Left renal cortex interstitium (tissue), 4 donors: ENCODE measurements at places on chromosomes 3 and 15. TPM values are rescaled to one million over a fixed set of nuclear protein-coding genes. Genes with fewer than 3 reads are reported as not detected.

The XCR1 gene
- polyA plus RNA-seq: 0.16 TPM

The BFSP2 gene
- polyA plus RNA-seq: not detected

The VPS33B gene
- 20.6 TPM for polyA plus RNA-seq

The ADAMTS7 gene
- 19.7 TPM for polyA plus RNA-seq

The WHAMM gene
- polyA plus RNA-seq: 13.8 TPM

The DMXL2 gene
- polyA plus RNA-seq: 91.4 TPM

The CAV3 gene
- polyA plus RNA-seq: 0.76 TPM

DNA sequence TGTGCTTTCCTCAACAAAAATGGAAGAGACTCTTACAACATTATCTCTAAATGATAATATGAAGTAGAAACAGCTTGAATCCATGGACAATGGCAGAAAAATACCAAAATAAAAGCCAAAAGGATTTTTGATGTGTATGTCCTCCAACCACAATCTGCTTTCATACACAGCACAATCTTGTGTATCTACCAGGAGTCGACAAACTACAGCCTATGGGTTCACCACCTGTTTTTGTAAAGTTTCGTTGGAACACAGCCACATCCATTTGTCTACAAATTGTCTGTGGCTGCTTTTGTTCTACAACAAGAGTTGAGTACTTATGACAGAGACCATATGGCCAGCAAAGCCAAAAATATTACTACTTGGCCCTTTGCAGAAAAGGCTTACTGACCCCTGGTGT lies 88.7 kb upstream of the UBE2E2 start:
- DNase-seq: no peak

DNA sequence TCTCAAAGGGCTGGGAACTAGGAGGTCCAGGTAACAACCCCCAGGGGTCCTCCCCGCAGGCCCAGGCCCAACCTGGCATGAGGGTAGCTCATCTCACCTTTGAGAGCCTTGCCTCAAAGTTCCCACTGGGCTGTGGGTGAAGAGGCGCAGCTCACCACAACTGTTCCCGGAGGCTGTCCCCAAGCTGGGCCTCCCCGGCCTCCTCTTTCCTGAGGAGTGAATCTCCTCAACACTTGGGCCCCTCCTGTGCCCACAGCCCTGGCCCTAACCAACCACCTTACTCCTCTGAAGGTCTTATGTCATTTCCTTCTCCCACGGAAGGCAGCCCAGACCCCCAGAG lies 27.5 kb upstream of the CORO2B start:
- DNase-seq: no peak

- DNase-seq: no peak
These were observed 192.9 kb upstream of the EIF1B start for GRCh38 chr3:40116478-40117177.

DNA sequence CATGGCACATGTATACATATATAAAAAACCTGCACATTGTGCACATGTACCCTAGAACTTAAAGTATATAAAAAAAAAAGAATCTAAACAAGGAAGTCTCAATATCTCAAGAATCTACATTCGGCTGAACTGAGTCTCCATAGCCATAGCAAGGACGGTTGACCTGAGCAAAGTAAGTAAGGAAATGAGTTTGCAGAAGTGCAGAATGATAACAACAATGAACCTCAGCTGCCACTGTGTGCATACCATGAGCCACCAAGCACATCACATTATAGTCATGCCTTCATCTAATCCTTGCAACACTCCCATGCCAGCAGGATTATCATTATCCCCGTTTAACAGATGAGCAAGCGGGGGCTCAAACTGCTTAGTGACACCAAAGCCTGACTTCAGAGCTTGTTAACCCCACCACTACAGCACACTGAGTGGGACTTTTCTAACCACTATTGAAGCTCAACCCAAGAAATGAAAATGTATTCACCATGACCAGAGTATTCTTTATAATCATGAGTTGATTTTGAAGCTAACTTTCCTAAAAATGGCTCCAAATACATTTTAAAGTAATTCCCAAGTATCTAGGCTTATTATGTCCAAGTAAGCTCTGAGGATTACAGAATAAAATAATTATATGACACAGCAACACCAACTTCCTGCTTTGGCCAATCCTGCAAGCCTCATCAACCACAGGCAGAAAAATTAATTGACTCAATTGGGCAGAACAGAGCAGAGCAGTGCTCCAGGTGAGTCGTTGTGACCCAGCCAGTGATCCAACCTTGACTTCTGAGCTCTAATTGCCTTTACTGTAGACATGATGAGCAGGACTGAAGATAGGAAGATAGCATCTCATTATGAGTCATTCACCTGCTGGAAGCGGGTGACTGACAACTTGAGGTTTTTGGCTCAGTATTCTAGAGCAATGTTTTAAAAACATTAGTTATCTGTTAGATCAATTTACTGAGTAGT lies 47.3 kb upstream of the IL12A start:
- DNase-seq: no peak

DNA sequence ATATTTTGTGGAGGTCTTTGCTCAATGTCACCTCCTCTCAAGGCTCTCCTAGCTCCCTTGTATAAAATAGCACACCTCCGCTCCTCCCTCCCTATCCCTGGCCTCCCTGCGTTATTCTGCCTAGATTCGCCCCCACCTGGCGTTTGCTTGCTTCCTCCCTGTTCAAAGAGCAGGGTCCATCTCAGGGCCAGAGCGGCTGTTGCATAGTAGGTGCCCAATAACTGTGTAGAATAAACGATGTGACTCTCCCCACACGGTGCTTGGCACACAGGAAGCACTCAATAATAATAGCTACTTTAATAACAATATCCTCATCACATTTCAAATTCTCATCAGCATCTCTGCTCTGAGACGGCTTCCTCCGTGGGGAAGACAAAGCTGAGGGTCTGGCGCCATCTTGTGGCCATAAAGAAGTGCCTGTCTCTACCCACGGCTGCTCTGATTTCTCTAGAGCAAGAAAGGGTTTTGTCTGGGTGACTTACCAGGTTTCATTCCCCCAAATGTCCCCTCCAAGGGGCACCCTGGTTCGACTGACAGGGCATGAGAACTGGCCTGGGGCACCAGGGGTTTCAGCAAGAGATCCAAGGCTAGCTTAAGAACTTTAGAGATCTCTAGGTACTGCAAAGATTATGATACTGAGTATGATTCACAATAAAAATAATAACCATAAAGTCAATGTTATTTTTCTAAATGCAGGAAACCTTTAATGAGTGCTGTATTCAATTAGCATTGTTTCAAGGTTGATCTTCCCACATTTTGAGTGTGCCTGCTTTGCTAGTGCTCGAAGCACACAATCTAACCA lies 16.1 kb downstream of the CD276 start:
- no peak for DNase-seq

DNA sequence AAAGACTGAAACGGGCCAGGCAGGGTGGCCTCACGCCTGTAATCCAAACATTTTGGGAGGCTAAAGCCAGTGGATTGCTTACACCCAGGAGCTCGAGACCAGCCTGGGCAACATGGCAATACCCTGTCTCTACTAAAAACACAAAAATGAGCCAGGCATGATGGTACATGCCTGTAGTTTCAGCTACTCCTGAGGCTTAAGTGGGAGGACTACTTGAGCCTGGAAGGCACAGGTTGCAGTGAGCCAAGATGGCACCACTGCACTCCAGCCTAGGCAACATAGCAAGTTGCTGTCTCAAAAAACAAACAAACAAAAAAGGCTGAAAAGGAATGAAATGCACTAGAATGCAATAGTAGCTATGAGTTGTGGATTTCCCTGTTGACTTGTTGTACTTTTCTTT lies 94.7 kb downstream of the STAG1 start:
- no peak for DNase-seq

DNA sequence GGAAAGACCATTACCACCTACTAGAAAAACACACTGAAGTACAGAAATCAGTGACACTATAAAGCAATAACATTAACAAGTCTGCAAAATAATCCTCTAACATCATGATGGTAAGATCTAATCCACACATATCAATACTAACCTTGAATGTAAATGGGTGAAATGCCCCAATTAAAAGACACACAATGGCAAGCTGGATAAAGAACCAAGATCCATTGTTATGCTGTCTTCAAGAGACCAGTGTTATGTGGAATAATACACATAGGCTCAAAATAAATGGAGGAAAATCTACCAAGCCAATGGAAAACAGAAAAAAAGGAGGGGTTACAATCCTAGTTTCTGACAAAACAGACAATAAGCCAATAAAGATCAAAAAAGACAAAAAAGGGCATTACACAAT lies 13.5 kb downstream of the OR5K3 start:
- no peak for DNase-seq

GRCh38 chr3:175965036-175965435 lies 1105.9 kb downstream of the NAALADL2 start:
- no peak for DNase-seq

DNA sequence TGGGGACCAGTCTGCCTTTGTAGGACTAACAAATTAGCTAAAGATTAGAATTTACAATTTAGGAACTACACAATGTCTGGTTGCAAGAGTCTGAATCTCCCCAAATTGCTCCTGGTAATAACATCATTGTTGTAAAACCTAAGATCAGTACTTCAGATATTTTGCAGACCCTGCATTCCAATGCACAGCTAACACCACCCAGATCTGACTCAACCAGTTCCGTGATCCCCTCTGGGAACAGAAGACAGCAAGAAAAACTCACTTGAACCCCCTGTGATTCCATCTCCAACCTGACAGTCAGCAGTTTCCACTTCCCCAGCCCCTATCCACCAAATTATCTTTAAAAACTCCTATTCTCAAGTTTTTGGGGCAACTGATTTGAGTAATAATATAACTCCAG lies 201.9 kb upstream of the ARPP21 start:
- no peak for DNase-seq

DNA sequence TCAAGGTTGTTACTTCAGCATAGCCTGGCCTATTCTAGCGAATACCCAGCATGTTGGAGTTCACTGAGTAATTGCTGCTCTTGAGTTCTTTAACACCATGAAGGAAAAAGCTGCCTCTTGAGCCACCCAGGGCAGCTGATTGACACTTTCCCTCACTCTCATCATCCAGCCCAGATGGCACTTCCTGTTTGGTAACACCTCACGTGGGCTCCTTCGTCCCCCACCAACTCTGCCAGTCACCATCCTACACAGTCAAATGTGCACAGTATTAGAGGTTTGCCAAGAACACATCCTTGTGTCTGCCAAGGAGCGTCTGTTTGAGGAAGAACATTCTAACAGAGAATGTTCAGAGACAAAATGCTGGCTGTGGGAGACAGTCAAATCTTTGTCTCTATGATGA lies 266.3 kb downstream of the RPLP1 start:
- no peak for DNase-seq

DNA sequence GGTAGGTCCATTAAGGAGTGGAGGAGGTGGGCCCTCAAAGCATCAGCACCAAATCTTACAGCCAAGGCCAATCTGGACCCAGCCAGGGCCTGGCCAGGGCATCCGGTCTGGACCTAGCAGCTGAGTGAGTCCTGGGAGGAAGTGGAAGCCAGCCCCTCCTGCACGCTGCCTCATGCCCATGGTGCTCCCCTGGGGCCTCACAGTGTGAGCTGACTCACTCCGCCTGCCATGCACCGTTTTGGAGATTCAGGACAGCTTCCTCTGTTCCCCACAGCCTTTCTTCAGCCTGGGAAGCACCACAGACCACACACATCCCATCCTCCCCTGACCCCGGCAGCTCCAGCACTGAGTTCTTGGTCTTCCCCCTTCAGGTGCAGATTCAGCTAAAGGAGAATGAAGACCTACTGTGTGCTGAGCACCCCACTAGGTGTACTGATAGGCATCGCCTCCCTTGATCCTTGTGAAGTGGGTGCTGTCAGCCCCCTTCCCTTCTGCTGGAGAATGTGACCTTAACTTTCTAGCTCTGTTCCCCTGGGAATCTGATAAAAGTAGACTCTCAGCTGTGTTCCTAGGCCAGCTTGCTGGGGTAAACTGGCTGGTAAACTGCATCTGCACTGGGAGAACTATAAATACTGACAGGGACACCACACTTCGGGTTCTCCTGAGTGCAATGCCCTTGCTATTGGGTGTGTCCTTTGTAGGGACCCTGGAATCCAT lies 36.8 kb upstream of the SEC13 start:
- no peak for DNase-seq

GRCh38 chr15:73981761-73982221 lies 10.3 kb downstream of the STOML1 start:
- DNase-seq: no peak

DNA sequence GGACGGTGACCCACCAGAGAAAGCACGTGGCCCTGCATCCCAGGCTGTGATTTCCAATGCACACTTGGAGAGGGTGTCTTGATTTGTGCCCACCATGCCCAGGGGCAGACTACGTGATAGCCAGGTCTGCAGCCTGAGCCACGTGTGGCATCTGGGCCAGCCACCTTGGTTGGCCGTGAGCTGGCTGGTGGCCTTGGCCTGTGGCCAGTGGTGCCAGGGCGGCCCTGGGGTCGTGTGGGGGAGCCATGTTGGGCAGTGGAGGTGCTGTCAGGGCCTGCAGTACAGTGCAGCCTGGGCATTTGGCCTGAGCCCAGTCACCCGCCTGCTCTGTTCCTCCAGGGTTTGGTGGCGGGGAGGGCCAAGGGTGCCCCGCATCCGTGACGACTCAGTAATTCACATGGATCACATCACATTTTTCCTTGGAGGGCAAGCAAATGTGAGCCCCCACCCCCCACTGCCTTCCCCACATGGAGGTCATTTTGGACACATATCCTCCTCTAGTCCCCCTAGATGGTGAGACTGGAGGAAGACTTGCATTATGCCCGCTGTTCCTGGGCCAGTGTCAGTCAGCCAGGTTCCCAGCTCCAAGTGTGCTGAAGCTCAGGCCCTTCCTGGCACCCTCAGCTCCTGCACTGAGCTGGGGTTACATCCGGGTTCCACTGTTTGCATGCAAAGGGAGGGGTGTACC lies 201.4 kb downstream of the UBE3A start:
- no peak for DNase-seq

DNA sequence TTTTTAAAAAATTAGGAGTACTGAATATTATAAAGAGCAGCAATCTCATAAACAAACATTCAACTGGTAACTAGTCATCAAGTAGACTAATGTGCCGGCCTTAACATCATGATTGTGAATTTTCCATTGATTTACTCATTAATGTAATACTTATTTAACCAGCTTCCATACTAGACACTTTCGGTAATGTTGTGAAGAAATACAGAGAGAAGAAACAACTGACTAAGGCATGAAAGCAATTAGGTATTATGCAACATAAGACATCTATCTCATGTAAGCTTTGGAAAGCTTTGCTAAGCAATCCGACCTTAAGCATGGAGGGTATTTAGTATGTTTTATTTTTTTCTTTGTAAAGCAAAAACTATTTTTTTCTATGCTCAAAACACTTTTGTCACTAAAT lies 108.0 kb downstream of the IL1RAP start:
- DNase-seq: no peak

- no peak for DNase-seq
These were observed 66.8 kb downstream of the STAC start for GRCh38 chr3:36447061-36447460.

- DNase-seq: no peak
These were observed 2.8 kb downstream of the MB21D2 start for GRCh38 chr3:192914848-192915247.

GRCh38 chr3:156259896-156260295 lies 139.5 kb downstream of the KCNAB1 start:
- no peak for DNase-seq

GRCh38 chr3:29057326-29057725 lies 223.5 kb upstream of the RBMS3 start:
- no peak for DNase-seq
